ENCODE measurements at places on chromosomes 6 and 20.

DNA sequence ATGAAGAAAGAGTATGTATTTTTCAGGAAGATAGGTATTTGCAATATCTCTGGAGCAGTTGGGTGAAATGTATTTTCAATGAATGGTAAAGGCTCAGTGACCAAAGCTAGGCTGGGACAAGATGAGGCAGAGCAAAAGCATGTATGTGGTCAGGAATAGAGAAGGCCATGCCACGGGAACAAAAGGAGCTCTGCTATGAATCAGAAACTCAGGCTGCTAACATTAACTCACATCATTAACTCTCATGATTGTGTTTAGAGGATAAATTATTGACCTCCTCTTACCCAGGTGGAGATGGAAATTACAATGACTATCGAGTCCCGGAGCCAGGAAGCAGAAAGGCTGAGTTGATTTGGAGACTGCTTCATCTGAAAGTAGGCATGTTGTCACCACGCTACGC lies 220.2 kb downstream of the FUT9 start:
- DNase-seq, result no peak

- DNase-seq, result no peak
Observed at GRCh38 chr6:131954059-131954774, 3.0 kb upstream of the CCN2 start.

GRCh38 chr6:27838945-27839625 lies 73.1 kb downstream of the OR2B2 start:
- DNase-seq, result peak; percentile 54

- DNase-seq, result no peak
Observed at GRCh38 chr6:133673056-133673455, 215.9 kb upstream of the TCF21 start.

GRCh38 chr6:73309785-73310502 lies 44.1 kb downstream of the DPPA5 start:
- peak; percentile 88 for DNase-seq

GRCh38 chr6:115740907-115741306 lies 319.8 kb downstream of the FRK start:
- DNase-seq, result peak; percentile 57

DNA sequence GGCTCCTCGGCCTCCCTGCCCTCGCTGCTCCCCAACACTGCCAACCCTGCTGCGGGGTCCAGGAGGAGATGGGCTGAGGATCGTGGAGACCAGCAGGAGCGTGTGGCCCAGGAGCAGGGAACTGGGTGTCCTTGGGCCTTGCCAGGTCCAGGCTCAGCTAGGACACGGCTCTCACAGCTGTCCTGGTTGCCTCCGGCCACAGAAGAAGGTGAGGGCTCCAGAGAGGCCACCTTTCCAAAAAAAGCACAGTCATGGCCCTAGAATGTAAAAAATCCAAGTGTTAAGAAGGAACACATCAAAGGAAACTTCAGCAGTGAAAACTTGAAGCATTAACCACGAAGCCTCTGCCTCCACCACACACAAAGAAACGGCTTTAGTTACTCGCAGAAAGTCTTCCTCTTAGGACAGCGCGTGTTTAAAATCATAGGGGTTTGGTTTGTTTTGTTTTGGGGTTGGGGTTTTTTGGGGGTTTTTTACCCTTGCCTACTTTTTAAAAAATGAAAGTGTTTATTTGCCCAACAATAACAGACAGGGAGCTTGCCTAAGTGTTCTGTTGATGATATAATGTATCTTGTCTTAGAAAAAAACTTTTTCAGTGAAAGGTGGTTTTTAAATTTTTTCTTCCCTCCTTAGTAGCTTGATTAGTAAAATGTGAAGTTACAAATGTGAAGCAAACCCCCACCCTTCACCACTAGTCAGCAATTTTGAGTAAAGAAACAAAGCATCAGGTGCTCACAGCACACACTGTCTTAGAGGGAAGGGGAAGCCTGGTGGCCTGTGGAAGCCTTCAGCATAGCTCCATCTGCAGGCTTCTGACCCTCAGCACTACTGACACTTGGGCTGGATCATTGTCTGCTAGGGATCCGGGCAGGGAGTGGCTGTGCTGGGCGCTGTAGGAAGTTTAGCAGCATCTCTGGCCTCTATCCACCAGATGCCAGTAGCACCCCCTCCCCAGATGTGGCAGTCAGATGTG lies 60.0 kb downstream of the PTPN1 start:
- DNase-seq, result no peak

DNA sequence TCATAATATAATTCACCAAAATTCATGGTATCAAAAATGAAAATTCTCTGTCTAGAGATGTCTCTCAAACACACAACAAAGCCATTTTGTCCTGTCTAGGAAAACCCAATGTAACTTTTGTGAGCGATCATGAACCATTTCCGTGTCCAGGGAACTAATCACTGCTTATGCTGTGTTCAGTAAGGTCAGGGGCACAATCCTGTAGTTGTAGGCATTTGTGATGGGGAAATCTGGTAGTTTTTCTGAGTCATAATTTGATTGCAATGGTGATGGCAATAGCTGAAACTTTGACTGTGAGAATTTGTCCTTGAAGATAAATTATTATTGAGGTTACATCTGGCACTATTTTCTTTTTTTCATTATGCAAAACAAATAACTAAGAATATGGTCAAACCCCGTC lies 21.0 kb upstream of the GCLC start:
- DNase-seq, result no peak

- DNase-seq, result peak; percentile 29
Observed at GRCh38 chr20:46512943-46513844, at the start of gene ZNF334. Gene ZNF334, minus strand, starts transcription at chr20:46513559. Its CDS starts 1,457 bp downstream, at chr20:46512102.

DNA sequence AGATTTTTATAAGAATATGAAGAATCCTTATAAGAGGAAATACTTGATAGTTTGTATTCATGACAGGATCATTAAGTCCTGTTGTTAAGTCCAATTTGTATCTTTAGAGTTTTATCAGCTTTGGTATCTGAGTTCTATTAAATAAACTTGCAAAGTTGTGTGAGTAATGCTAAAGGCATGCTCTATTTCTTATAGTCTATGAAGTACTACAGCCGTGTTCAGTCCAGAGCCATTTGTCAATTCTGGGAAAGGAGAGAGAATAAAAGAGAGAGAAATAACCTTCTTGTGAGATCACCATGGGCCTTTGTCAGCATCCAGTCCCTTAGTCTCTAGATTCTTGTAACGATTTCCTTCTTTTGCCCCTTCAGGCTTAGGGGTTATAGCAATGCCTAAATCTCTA lies 181.2 kb upstream of the POU3F2 start:
- DNase-seq, result no peak

DNA sequence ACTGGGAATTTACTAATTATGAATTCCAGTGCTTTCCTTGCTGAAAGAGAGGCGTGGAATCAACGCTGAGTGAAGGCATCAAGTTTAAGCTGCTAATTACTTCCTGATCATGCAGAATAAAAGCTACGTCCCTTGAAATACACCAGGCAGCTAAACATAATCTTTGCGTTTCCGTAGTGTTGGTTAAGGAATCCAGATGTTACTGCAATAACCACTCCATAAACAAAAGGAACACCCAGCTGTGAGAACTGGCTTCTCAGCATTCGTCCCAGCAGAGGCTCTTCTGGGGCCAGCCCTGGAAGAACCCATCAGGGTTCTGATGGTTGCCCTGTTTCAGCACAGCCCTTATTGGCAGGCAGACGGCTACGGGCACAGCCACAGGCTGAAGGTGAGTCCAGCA lies 111.4 kb downstream of the CDH26 start:
- DNase-seq, result no peak

DNA sequence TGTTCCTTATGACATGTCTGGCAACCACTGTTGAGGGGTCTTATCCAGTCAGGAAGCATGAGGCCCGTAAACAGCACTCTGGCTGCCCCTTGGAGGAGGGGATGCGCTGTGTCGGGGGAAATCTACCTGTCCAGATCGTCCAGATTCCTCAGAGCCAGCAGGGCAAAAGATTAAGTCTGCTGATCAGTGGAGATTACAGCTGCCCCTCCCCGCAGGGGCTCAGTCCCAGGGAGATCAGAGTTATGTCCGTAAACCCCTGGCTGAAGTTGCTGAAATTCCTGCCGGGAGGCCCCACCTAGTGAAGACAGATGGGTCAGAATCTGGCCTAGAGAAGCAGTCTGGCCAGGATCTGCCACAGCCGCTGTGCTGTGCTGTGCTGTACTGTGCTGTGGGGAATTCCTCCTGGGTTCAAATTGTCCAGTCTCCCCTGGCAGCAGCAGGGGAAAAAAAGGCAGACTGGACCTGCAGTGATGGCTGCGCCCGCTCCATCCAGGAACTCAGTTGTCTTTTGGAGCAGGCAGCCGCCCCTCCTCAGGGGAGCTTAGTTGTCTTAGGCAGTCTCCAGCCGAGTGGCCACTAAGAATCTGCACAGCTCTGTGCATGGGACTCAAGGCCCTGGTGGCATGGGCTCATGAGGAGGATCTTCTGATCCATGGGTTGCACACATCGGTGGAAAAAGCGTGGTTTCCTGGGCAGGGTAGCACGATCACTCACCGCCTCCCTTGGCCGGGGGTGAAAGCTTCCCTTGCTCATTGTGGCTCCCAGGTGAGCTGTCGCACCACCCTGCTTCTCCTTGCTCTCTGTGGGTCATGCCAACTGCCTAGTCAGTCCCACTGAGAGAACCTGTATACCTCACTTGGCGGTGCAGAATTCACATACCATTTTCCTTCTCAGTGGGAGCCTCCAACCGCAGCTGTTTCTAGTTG lies 1368.8 kb upstream of the ADGRB3 start:
- no peak for DNase-seq

GRCh38 chr20:53495398-53496092 lies 98.1 kb downstream of the ZNF217 start:
- no peak for DNase-seq

DNA sequence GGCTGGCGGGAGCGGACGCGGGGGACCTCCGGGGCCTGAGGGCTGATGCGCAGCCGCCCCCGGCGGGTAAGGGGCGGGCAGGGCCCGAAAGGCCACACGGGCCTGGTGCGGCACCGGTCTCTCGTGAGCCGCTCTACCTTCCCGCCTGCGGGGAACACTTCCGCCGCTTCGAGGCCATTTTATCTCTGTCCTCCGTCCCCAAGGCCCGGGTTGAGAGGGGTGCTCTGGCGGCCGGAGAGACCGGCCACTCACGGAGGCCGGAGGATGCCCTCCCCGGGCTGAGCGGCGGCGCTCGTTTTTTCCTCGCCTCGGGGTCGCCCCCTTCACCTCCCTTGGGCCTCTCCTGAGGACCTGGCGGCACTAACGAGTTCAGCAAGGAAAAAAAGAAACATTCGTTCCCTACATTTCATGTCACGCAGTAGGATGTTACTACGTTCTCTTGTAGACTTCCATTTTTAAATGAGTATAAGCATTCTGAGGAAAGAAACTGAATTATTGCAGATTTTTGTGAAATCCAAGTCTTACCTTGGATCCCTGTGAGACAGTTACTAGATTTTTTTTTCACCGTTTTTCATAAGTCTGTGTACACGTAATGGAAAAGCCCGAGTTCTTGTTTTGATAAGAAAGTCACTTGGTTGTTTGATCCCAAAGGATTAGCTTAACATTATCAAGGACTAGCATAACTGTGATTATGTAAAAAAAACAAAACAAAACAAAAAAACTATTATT lies 575 bp downstream of the WTAP start:
- peak; percentile 58 for DNase-seq
